G401 (cell line): ENCODE measurements at places on chromosomes 3 and 15.

DNA sequence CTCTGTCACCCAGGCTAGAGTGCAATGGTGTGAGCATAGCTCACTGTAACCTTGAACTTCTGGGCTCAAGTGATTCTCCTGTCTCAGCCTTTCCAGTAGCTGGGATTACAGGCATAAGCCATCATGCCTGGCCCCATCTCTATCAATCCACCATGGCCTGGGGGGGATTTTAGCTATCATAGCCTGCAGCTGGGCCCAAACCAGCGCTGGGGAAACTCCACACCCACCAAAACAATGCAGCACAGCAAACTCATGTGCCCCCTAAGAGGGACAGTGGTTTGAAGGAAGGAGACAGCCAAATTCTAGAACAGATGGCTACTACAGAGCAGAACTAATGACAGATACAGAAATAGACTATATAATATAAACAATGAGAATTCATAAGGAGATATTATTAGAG is 13.8 kb upstream of the NSMCE3 start:
- no peak for DNase-seq

DNA sequence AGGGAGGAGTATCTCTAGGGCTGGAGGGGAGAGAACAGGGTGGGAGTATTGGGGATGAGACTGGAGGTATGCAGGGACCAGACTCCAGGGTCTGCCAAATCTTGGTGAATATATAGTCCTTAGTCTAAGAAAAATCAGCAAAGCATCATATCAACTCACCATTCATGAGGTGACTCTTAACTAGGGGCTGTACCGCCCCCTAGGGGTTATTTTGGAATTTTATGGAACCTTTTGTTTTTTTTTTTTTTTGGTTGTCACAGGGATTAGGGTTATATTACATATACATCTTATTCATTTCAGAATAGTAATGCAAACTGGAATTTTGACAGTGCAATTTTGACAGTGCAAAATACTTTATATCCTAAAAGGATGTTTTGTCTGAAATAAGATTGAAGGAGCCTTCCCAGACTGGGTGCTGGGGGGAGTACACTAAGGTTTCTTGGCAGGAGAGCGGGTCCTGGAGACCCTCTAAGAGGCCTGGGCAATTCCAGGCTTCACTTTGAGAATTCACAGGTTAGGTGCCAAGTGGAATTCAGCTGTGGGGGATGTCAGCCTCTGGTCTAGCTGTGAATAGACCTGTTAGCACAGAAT is 7.5 kb downstream of the CMTM7 start:
- peak; percentile 50 for DNase-seq

- DNase-seq, result no peak
Measured at GRCh38 chr3:94028093-94028837, at the start of gene STX19. TSS of gene STX19 (minus strand) at chr3:94028597. CDS start at chr3:94015269, 13,328 bp downstream.

DNA sequence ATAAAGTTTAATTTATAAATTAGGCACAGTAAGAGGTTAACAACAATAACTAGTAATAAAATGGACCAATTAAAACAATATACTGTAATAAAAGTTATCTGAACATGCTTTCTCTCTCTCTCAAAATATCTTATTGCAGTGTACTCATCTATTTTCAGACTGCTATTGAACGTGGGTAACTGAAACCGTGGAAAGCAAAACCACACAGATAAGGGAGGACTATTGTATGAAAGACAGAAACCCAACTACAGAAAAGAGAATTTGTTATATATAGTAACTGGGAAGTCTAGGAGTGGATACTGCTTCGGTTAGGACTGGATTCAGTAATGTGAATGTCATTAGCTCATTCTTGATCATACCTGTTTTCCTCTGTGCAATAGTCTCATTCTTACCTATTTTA is 119.3 kb upstream of the DAZL start:
- DNase-seq, result no peak

DNA sequence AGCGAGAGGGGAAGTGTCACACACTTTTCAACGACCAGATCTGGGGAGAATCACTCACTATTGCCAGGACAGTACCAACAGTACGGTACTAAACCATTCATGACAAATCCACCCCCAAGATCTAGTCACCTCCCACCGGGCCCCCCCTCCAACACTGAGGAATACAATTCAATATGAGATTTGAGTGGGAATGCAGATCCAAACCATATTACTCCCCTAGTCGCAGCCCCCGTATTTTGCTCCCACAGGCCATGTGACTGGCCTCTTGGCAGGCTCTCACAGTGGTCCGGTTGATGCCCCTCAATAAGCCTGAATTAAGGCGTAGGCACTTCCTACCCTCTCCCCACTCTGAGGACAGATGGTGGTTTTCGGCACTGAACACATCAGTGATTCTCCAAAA is 45.4 kb upstream of the PYDC2 start:
- DNase-seq, result no peak
